Aorta (tissue), 5 donors: ENCODE measurements at places on chromosomes 3 and 15.

DNA sequence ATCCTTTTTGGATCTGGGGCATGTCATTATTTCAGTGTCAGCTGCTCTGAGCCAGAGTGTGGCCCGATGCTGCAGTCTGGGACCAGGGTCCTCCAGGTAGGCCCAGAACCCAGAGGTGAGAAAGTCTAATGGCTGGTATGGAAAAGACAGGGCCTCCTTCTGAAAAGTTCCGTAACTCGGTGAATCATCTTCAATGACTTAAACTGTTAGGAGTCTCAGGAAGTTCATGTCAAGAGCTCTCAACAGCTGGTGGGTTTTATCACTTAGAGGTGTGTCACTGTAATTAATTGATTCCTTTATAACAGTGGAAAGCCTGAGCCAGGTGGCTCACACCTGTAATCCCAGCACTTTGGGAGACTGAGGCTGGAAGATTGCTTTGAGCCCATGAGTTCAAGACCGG is 28.5 kb upstream of the PDE8A start:
- DNase-seq = no peak

DNA sequence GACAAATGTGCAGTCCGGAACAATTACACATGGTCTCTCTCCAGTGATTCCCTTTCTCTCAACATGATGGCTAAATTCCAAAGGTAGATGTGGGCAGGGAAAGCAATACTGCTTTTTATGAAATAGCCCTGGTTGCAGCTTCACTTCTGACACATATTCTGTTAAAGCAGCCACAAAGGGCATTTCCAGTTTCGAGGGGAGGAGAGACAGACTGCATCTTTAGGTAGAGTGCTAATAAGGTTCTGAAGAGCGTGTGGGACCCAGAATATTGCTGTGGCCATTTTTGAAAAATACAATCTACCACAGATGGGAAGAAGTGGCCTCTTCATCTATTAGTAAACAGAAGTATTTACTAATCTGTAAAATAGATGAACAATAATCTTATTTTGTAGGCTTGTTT is 139.3 kb upstream of the PEX5L start:
- no peak for DNase-seq

DNA sequence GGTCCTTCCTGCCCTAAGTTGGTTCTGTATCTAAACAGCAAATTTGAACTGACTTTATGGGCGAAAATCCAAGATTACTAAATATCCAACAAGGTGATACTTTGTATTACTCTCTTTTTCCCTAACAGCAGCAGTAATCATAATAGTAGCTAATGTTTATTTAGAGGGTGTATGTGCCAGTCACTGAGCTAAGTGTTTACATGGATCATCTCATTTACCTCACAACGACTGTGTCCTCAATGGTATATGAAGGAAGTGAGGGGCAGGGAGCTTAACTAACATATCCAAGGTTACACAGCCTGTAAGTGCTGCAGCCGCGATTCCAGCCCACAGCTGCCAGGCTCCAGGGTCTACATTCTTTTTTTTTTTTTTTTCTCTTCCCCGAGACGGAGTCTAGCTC is 10.3 kb upstream of the LRRC34 start:
- no peak for DNase-seq

DNA sequence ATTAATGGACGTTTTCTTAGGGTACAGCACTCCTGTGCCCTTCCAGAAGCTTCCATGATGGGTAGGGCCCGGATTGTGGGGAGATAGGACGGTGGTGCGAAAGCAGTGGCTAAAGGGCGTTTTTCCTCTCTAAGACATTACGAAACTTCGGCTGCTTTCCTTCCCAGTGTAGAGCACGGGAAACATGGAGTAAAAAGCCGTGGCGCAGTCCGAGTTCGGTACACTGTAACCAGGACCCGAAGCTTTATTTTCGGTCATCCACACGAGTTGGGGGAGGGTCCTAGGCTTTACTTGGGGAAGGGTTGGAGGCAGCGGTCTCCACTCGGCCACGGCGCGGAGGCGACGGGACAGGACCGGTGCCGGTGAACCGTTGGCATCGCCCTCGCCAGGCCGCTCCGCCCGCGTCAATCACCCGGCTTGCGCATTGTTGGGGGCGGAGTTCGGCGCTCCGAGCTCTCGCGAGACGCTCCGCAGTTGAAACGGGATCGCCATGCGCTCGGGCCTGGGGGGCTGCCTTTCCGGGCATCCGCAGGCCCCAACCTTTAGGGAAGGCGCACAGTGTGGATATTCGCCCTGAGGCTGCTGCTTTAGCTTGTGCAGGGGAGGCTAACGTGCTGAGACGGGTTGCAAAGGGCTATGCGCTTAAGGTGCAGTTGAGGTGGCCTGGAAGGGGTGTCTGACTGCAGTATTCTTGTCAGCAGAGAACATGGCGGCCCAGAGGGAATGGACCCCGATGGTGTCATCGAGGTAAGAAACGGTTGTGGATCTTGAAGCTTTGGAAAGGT is 546 bp downstream of the EIF4A2 start:
- DNase-seq = peak; percentile 94

DNA sequence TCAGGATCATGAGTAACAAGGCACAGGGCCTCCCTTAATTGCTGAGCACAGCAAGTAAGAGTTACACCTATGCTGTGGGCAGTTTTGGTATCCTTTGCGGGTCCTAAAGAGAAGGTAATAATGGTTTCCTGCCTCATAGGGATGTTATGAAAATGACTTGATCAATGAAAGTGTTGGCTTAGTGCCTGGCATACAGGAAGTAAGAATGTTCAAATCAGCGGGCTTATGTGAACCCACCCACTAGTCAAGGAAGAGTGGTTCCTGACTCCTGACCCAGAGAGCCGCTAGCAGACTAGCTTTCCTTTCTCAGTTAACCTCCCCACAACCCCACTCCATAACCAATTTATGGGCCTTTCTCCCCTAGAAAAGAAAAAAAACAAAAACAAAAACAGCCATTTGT is 5.2 kb upstream of the ADAMTS9 start:
- no peak for DNase-seq

GRCh38 chr3:64650096-64650622 is 37.6 kb downstream of the ADAMTS9 start:
- no peak for DNase-seq

- no peak for DNase-seq
These were observed 27.9 kb upstream of the PRR23E start for GRCh38 chr3:127165036-127165435.

GRCh38 chr3:100744671-100745070 is 35.4 kb downstream of the TFG start:
- no peak for DNase-seq
